ENCODE measurements at places on chromosomes 4 and X.

DNA sequence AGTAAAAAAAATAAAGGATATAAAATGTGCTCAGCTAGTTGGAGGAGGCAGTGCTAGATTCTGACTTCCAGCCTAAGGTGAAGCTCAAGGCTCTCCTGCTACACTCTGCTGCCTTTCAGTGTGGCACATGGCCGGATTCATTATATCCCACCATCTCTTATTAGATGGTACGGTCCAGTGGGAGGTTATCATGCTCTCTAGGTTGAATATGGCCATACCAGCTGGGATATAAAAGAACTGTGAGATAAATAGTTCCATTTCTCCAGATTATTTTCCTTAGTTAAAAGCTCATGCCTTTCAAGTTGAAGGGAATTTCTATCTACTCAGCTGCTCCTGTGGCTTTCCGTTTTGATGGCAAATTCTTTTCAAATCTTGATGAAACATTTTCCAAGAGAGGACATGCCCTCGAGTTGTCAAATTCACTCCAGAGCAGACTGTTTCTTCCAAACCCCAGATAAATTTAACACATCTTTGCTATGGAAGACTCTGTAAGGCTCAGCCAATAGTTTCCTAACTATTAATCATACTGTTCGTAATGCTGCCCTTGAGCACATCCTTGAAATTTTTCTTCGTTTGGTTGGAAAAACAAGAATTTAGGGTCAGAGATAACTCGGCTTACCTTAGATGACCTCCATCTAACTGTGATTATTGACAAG, 2.2 kb upstream of the MGARP start:
- ATAC-seq = no peak

DNA sequence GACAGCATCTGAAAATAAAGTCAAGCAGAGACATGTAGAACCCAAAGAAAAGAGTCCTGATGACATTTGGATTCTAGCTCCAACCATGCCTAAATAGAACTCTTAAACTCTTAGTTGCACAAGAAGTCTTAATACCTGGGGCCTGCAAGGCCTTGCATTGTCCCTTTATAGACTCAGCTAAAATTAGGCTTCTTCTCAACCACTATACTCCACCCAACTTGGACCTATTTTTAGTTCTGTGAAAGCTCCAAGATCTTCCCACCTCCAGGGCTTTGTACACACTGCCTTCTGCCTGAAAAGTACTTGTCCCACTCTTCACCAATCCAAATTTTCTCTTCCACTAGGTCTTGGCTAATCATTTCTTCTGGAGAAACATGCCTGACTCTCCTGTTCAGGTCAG, 36.5 kb downstream of the PLK4 start:
- ATAC-seq = peak; percentile 41

- ATAC-seq = no peak
Observed at GRCh38 chrX:31604629-31605221, 532.9 kb upstream of the FTHL17 start.

GRCh38 chr4:97587912-97588311, 555.4 kb downstream of the STPG2 start:
- ATAC-seq = no peak

- ATAC-seq = no peak
Observed at GRCh38 chr4:75831856-75832405, 70.3 kb downstream of the PPEF2 start.

All from motor neuron (in vitro differentiated cells).